ENCODE measurements at places on chromosomes 12 and 14. TPM values are rescaled to one million over a fixed set of nuclear protein-coding genes. Genes with fewer than 3 reads are reported as not detected.

The RTN1 gene
- total RNA-seq: not detected

The SLCO1B3 gene
- not detected for total RNA-seq

The PARPBP gene
- total RNA-seq: 49.8 TPM

The CAPS2 gene
- total RNA-seq: not detected

The RIMBP2 gene
- not detected for total RNA-seq

The AKAP3 gene
- total RNA-seq: 2.4 TPM

The TAS2R46 gene
- 1.6 TPM for total RNA-seq

The HRK gene
- total RNA-seq: 23.7 TPM

The MGST1 gene
- total RNA-seq: 67.4 TPM

The TEX52 gene
- total RNA-seq: 0.29 TPM

The TMBIM4 gene
- 62.7 TPM for total RNA-seq

The RPS6KL1 gene
- total RNA-seq: 14.0 TPM

The OR4K15 gene
- not detected for total RNA-seq

The TDRD9 gene
- not detected for total RNA-seq

The WNT5B gene
- 2.6 TPM for total RNA-seq

The KRT6C gene
- total RNA-seq: not detected

The AQP6 gene
- total RNA-seq: not detected

The TAS2R20 gene
- total RNA-seq: 2.3 TPM

The SPIC gene
- total RNA-seq: not detected

The OTX2 gene
- not detected for total RNA-seq

The TCTN2 gene
- total RNA-seq: 3.7 TPM

The CATSPERB gene
- total RNA-seq: not detected

The INHBC gene
- 0.36 TPM for total RNA-seq

The CHGA gene
- 0.57 TPM for total RNA-seq

The OR6C2 gene
- not detected for total RNA-seq

The SOAT2 gene
- total RNA-seq: 1.2 TPM

The CISTR gene
- total RNA-seq: 1.3 TPM

The KCNMB4 gene
- total RNA-seq: 8.7 TPM

The TMEM253 gene
- total RNA-seq: 0.88 TPM

The PTHLH gene
- not detected for total RNA-seq

The IL23A gene
- 12.7 TPM for total RNA-seq

The TSPAN11 gene
- total RNA-seq: not detected

The ST8SIA1 gene
- total RNA-seq: not detected

The PAX9 gene
- total RNA-seq: 4.4 TPM

The DERA gene
- total RNA-seq: 103 TPM

The WIF1 gene
- not detected for total RNA-seq

The SNW1 gene
- 113 TPM for total RNA-seq

The SRRM4 gene
- total RNA-seq: not detected

The TMEM179 gene
- not detected for total RNA-seq

All from OCI-LY7 (cell line).